Fibroblast of skin of right biceps (primary cell): ENCODE measurements at places on chromosomes 11 and 22.
A peak's percentile ranks its signal among the peaks of the same experiment; 100 is the strongest.

- DNase-seq = peak; percentile 28
These were observed at the start of gene EMID1 for GRCh38 chr22:29205594-29206371. EMID1 (plus strand) TSS chr22:29205896; CDS start chr22:29206039, 143 bp downstream.

DNA sequence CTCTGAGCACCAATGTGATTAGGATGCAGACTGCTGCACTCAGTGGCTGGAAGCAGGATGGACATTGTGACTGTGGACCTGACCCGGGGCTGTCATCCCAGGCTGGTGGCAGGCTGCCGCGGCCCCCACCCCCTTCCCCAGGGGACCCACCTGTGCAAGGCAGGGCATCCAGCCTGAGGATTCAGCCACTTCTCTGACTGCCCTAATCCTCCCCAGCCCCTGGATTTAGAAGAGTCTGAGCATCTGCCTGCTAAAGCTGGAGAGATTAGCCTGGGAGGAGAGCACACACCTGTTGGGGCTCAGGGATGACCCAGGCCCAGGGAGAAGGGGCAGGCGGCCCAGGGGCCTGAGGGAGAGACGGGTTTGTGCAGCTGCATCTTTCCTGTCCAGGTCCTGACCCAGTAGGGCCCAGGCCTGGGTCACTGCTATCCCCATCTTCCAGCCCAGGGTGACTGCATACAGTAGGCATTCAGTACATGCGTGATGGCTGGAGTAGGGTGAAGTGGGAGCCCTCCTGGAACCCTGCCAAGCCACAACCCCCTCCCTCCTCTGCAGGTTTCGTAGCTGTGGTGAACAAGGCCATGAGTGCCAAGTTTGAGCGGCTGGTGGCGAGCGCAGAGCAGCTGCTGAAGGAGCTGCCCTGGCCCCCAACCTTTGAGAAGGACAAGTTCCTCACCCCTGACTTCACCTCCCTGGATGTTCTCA is 12.1 kb downstream of the DPP3 start:
- DNase-seq = no peak

DNA sequence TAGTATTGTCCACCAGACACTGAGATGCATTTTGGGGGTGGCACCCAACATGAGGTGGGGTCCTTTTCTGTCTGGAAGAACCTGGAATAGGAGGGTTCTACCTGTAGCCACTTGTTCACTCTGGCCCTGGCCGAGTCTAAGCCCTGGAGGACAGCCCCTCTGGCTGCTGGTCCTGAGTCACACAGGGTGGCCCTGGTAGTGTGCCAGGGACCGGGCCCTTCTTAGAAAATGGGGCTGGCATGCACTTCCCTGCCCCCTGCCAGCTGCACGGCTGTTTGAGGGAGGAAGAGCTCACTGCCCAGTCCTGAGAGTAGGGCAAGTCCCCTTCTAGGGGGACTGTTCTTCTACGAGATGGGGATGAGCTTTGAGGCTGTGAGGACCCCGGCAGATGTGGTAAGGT is 2.2 kb downstream of the PLCB3 start:
- DNase-seq = no peak

DNA sequence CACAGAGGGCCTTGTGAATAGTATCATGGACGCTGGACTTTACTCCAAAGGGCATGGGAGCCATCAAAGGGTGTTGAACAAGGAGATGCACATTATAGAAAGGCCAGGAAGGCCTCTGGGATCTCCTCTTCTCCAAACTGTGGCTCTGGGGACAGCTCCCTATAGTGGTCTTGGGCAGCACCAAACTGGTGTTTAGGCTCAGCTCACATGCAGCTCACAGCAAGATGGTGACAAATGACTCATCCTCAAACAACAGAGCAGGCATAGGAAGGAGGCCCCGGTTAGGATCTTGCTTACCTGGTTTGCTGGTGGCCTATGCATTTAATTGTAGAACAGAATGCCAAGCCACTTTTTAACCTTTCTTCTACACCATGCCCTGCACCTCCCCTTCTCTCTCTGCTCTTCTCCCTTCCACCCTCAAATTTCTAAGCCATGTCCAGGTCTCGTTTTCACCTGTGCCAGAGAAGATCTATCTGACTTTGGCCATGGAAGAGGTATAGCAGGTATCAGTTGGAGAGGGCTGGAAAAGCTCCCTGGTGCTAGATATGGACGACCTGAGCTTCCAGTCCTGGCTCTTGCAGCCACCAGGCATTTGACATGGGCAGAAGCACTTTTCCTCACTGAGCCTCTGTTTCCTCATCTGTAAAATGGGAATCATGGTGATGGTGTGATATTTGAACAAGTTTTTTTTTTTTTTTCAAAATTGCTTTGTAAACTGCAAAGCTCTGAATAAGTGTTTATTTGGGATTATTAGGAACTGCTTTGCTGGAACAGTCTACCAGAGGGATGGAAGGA is 14.4 kb upstream of the EHF start:
- DNase-seq = no peak

- DNase-seq = peak; percentile 20
These were observed 54.3 kb upstream of the MUC15 start for GRCh38 chr11:26626346-26626745.

DNA sequence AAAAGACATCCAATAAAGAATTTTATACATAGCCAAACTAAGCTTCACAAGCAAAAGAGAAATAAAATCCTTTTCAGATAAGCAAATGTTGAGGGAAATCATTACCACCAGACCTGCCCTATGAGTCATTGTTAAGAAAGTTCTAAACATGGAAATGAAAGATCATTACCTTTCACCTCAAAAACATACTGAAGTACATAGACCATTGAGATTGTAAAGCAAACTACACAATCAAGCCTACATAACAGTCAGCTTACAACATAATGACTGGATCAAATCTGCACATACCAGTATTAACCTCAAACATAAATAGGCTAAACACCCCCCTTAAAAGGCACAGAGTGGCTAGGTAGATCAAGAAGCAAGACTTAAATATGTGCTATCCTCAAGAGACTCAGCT is 501.0 kb upstream of the LUZP2 start:
- DNase-seq = peak; percentile 59

GRCh38 chr11:8268530-8269400 is 5.1 kb upstream of the LMO1 start:
- no peak for DNase-seq

DNA sequence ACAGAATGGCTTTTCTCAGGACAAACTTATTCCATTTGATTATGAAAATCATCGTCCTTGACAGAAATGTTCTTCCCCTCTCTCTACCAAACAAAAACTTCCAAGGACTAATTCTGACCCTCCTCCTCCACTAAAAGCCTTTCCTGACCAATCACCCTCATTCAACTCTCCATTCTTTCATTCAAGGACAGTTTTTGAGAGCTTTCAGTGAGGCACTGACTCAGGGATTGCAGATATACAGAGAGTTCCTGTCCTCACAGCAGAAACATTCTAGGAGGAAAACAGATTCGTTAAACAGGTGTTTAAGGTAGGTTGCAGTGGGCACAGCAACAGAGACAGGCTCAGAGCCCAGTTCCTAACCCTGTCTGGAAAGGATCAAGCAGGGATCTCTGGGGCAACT is 41.5 kb downstream of the OR4D9 start:
- DNase-seq = no peak

GRCh38 chr11:35116762-35117640 is 22.0 kb upstream of the CD44 start:
- no peak for DNase-seq

- peak; percentile 25 for DNase-seq
These were observed 986.5 kb upstream of the CHORDC1 start for GRCh38 chr11:91209306-91209705.

- DNase-seq = no peak
These were observed 21.7 kb downstream of the GRAMD4 start for GRCh38 chr22:46641811-46642266.

- no peak for DNase-seq
These were observed 62.9 kb downstream of the JAM3 start for GRCh38 chr11:134131628-134132244.

DNA sequence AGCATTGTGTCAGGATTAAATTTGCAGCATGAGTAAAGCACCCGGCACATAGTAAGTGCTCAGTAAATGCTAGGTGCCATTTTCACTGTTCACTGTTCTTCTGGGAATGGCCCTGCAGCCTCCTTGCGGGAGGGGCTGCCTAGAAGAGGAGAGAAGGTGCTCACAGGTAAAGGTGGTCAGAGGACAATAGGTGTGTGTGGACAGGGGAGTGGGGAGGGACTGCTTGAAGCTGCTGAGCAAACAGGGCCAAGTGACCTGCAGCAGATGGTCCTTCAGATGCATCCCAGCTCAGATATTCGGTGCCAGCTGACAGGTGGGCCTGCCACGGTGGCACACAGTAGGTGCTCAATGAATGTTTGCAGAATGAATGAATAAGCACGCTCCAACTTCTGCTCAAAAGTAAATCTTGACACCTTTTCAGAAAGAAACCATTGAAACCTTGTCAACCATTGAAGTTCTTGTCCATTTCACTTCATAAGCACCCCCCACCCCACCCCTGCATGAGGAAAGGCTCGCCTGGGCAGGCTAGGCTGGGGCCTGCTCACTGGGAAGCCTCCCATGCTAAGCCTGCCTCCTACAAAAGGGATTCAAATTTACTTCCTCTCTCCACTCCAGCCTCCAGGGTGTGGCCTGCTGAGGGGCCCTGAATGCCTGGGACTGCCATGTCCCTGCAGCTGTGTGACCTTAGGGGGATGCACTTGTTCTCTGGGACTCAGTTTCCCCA is 1.6 kb downstream of the KIAA0930 start:
- no peak for DNase-seq

DNA sequence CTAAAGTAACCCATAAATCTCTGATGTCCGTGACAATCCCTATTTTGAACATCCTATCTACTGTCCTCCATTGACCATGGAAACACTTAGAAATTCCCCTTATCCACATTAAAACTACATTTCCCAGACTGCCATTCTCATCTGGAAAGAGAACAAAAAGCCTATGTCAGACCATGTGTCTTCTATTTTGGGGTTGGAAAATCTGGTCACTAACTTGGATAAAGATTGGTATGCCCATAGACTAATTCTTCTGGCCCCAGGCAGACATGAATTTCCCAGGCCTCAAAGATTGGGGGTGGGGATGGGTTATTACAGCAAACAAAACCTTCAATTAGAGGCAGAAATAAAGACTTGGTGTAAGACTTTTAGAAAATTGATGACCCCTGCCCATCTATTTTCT is 30.9 kb upstream of the CREB3L1 start:
- DNase-seq = peak; percentile 73

GRCh38 chr11:73330569-73331093 is 22.6 kb downstream of the ARHGEF17 start:
- DNase-seq = no peak

DNA sequence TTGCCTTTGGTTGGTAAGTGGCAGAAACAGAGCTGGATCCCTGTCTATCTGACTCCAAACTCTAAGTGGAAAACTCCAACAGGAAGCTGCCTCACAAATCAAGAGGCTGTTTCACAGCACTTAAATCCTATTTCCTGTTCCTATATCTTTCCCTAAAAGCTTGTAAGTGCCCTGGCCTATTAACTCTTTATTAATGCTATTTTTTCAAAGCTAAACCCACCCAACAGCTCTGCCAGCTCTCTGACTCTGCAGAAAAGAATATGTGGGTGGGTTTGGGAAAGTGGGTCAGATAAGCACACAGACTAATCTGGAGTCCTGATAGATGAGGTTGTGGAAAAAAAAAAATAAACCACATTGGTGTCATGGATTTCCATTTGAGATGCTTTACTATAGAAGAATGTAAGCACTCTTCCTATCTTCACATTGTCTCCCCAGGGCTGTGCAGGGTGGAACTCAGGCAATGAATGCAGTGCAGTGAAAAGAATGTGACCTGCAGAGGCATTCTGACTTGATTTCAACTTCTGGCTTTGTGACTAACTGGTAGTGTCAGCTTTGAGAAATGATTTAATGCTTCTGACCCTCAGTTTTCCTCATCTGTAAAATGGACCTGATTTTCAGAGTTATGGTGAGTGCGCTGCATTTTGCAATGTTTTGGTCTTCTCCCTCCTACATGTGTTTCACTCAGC is 125.6 kb downstream of the AASDHPPT start:
- peak; percentile 10 for DNase-seq

- no peak for DNase-seq
These were observed 858.1 kb downstream of the OPCML start for GRCh38 chr11:132674151-132674550.

GRCh38 chr22:40403651-40404050 is 33.3 kb downstream of the SGSM3 start:
- DNase-seq = no peak

- no peak for DNase-seq
These were observed 9.5 kb upstream of the CREB3L1 start for GRCh38 chr11:46267930-46268329.

DNA sequence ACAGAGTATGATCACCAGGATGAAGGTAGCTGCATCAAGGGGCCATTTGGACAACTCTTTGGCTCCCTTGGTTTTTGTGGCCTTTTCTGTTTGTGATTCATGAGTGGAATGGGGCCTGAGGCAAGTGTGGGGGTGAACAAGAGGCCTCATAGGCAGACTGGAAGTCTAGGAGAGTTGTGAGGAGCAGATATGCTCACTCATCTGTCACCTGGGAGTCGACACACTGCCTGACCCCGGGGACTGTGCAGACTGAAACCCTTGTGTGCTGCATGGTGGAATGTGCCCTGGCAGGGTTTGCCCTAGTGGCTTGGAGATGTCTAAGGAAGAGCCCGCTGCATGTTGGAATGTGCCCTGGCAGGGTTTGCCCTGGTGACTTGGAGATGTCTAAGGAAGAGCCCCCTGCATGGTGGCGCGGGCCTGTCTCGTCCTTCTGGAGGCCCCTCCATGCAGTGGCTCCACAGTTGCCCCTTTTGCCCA is 60.0 kb downstream of the MED15 start:
- DNase-seq = peak; percentile 76

- peak; percentile 4 for DNase-seq
These were observed 299.9 kb downstream of the DCDC1 start for GRCh38 chr11:31069447-31070205.

DNA sequence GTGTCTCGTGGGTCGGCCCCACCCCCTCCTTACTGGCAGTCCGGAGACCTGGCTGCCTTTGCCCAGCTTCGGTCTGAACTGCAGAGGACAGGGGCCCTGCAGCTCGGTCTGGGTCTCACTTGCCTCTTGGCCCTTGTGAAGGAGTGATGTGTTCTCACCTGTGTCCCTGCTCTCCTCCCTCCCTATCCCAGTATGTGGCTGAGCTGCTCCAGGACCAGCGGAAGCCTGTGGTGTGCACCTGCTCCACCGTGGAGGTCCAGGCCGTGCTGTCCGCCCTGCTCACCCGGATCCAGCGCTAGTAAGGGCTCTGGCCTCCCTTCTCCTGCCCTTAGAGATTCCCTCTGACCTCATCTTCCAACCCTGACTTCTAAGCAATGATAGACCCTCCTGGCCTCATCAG is 35.7 kb upstream of the RAB1B start:
- no peak for DNase-seq

- DNase-seq = peak; percentile 8
These were observed 592 bp downstream of the RHOD start for GRCh38 chr11:67057205-67057672.

DNA sequence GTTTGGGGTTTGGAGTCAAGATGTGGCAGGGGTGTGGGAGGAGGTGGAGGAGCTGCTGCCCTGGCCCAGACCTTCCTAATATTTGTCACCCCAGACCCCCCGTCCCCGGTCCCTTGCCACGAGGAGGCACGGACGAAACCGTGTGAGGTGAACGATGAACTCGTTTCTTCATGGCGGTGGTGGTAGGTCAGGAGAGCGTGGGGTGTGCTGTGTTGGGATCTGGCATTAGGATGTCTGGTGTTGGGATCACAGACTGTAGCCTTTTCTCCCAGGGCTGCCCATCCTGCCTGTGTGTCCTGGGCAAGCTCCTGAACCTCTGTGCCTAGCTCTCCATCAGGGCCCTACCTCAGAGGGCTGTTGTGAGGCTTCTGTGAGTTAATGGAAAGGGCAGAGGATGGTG is 8.4 kb downstream of the MAPK8IP2 start:
- no peak for DNase-seq

- DNase-seq = peak; percentile 40
These were observed 30.4 kb upstream of the CREB3L1 start for GRCh38 chr11:46247090-46247489.

GRCh38 chr11:35344681-35345574 is 74.4 kb downstream of the SLC1A2 start:
- DNase-seq = no peak
